ENCODE measurements at places on chromosomes 12 and 14.

DNA sequence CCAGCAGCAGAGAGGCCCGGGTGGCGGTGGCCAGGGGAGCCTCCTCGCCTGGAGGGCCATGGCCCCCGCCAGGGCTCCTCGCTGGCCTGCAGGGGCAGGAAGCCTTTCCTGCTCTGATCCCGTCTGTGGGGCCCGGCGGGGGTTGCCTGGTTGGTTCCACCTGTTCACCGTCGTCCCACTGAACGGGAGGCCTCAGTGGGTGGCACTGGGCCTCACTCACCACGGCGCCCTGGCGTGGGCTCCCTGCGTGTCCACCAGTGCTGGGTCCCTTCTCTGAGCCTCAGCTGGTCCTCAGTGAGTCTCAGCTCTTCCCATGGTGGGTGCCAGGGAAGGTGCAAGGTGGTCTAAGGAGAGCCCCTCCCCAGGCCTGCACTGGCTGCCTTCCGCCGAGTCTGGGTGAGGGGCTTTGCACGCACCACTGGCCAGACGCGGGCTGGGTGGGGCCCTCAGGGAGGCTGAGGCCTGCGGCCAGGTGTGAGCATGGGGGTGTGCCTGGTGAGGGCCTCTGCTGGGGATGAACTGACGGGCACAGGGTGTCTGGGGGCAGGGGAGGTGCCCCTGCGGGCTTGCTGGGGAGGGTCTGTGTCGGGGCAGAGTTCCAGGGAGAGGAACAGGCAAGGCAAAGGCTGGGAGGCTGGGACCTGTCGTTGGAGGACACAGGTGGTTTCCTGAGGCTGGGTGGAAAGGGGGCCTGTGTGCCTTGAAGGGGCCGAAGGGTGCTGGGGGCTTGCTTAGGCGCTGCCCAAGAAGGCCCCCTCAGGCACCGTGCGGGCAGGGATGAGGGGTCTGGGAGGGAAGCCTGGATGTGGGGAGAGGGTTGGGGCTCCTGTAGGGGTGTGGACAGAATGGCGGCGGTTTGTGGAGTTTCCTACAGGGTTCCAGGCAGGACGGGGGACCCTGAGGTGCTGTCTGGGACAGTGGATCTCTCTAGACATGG lies 339.8 kb downstream of the TMEM121 start:
- DNase-seq, result no peak

GRCh38 chr14:61277232-61277631 lies 3.9 kb downstream of the TMEM30B start:
- no peak for DNase-seq

DNA sequence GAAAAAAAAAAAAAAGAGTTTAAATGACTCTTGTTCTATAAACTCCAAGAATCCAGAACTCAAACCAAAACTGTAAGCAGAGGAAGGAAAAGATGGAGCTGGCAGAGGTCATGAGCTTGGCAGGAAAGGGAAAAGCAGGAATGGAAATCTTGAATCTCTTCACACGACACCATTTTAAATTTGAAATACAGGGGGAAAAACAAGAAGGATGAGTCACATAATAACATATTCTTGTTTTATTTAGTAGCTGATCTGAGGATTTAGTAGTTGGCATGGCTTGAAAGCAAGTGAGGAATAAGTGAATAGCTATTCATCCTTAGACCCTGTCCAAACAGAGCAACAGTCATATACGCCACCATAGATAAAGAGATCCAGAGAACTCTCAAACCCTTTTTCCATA lies 35.0 kb downstream of the EPS8 start:
- no peak for DNase-seq

GRCh38 chr14:93025055-93025454 lies 90.7 kb downstream of the ITPK1 start:
- DNase-seq, result no peak

- DNase-seq, result no peak
Observed at GRCh38 chr12:108356835-108357806, 18.0 kb upstream of the CMKLR1 start.

- DNase-seq, result no peak
Observed at GRCh38 chr12:104106965-104107364, 31.0 kb downstream of the NFYB start.

DNA sequence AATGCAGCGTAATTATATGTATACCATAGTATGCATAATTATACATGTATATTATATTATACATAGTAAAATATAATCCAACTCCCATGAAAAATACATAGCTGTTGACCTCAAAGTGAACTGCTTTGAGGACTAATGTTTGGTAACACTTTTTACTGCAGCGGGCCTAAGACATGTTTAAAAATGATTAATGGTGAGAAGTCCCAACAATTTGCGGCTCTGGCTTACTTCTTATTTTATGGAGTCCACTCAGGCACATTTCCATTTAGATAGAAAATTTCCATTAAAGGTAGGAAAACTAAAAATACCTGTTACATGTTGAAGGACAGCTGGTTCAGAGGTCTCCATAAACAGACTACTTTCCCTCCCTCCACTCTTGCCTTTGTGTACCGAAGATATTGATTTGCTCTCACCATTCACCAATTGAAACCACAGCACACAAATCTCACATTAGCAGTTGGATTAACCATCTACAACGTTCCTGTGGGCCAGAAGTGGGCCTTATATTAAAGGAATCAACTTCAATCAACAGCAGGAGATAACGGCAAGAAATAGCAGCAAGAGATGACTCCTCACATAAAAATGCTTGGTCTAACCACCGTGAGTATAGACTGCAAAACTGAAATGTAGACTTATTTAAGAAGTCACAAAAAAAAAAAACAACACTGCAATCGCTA lies 14.1 kb upstream of the NT5DC3 start:
- no peak for DNase-seq

- DNase-seq, result no peak
Observed at GRCh38 chr12:120835304-120835612, 68.9 kb downstream of the SPPL3 start.

DNA sequence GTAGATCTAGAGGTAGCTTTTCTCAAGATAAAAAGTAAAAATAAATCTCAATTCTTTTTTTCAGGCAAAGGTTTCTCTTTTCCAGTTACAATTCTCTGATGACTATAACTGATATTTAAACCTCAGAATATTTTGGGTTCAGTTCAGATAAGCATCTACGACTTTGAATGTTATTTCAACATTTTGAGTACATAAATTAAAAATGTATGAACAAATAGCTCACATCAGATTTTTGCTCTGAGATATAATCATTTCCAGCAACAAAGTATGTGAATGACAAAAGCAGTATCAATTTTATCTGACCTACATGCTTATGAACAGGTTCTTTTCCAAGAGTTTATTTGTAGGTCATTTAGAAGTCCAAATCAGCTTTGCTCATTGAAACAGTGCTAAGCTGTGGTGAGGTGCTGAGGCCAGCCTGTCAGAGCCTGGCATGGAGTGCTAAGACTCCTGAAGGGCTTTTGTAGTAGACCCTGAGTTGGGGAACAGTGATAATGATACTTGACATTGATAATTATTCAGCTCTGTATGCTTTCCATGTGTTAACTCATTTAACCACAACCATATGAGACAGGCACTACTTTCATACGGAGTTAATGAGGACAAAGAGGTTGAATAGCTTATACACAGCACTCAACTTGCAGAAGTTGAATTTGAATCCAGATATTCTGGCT lies 205.0 kb upstream of the DCN start:
- no peak for DNase-seq

GRCh38 chr14:33404964-33405574 lies 466.4 kb downstream of the NPAS3 start:
- no peak for DNase-seq

DNA sequence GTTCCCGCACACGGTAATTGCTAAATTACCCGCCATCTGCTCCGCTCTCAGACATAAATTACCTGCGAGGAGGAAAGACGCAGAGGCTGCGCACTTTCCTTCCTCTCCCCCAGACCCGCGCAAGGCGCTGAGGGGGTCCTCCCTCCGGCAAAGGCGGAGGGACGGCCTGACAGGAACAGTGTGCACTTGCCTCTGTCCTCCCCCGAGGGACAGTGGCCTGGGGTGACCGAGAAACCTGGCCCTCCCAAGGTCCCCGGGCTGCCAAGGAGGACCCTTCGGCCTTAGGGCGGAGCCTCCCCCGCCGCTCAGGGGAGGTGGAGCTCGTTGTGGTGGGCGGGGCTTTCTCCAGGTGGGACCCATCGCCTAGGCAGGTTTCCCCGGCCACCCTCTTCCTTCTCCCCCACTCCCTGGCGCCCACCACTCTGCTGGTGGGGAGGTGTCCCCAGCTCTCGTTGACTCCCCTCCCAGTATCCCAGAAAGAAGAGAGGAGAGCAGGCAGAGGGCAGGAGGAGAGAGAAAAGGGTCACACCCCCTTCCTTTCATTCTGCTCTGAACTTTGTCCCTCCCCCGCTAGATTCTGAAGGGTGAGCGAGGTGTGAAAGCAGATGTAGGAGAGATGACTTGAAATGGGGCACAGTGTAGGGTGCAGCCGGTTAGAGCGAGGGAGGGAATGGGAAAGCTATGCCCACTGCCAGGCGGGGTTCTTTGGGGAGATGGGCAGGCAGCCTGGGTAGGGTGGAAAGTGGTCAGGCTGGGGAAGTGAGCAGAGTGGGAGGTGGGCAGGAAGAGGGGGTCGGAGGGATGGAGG lies 11.4 kb upstream of the CALCOCO1 start:
- DNase-seq, result no peak

DNA sequence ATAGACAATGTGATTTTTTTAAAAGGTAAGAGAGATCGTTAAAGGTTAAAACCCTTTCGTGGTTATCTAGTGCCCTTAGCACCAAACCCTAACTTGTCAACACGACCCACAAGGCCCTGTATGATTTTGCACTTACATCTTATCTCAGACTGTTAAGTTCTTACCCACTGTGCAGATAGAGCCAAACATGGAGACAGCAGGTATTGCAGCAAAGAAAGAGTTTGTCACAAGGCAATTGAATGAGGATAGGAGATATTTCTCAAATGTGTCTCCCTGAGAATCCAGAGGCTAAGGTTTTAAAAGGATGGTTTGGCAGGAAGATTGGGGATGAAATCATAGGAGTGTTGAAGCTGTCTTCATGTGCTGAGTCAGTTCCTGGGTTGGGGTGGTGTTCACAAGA lies 313.4 kb downstream of the AEBP2 start:
- no peak for DNase-seq

GRCh38 chr14:44962334-44963043 lies 499 bp downstream of the TOGARAM1 start:
- DNase-seq, result peak; percentile 79

DNA sequence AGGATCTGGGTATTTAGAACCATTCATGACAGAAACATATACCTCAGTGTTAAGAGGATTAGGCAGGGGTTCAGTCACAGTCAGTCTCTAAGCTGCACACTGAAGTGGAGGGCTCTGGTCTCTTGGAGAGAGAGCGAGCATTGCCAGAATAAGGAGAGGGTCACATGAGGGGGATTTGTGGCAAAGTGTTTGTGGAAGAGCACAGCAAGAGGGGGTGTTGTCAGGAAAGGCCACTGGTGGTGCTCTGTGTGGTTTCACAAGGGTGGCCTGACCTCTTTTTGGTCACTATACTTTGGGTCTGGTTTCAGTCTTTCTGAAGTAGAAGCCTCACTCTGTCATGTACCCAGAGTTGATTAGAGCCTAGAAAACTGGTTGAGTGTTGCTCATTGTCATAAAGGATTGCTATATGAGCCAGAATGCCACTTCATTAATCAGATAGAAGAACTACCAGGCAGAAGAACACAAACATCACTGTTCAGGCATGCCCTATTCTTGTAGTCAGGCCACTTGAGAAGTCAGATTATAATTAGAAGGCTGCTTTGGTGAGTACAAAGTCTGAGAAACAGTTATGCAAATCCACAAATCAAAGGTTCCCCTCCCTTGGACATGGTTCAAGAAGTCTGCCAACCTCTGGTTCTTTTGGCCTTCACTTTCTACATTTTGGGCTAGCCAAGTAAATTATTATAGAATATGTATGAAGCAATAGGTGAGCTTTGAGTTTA lies 8.4 kb downstream of the TMEM19 start:
- no peak for DNase-seq

GRCh38 chr14:50053935-50054334 lies 62.4 kb downstream of the VCPKMT start:
- DNase-seq, result no peak

DNA sequence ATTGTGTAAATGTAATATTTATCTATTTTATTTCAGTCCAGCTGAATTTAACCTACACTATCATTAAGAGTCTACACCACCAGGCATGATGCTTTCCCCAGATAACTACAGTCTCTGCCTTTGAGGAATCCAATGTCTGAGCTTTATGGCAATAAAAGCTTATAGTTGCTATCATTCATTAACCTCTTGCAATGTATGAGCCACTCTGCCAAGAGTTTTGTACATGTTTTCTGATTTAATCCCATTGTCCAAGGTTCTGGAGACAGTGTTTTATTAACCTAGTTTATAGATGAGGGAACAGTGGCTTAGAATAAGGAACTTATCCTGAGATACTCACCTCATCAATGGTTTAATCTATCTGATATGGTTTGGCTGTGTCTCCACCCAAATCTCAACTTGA lies 17.1 kb upstream of the KITLG start:
- no peak for DNase-seq

- DNase-seq, result peak; percentile 5
Observed at GRCh38 chr12:132622437-132623071, 4.0 kb downstream of the P2RX2 start.

GRCh38 chr12:29799591-29799990 lies 15.8 kb upstream of the TMTC1 start:
- no peak for DNase-seq

DNA sequence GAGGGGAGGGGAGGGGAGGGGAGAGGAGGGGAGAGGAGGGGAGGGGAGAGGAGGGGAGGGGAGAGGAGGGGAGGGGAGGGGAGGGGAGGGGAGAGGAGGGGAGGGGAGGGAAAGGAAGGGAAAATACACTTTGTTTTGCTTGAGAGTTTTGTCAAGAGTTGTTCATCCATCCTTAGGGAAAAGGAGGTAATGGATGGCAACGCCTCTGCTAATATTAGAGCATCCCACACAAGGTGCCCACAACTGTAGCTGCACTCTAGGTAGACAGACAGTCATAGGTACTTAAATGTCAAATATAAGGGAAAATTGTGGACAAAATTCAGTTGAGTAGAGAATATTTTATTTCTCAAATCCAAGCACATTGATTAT lies 2.5 kb upstream of the SSH1 start:
- DNase-seq, result no peak

- DNase-seq, result no peak
Observed at GRCh38 chr14:68935761-68936214, 43.3 kb downstream of the ACTN1 start.

DNA sequence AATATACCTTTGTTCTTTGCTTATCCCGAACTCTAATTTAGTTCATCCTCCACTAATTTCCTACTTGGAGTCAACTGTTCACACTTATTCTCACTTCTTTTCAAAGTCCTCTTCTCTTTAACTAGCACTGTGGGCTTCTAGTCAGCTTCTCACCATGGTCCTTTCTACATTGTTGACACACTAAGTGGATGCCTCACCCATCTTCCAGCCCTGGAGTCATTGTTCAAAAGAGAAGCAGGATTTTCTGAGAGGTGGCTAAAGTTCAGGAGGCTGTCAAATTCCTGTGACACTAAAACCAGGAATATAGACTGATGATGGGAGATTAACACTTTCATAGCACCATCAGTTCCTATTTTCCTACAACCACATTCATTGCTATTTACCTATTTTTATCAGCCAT lies 99.3 kb downstream of the PHLDA1 start:
- no peak for DNase-seq

GRCh38 chr14:51018521-51018920 lies 74.2 kb upstream of the PYGL start:
- DNase-seq, result no peak

Measured in SW 1271 (cell line).